ENCODE measurements at places on chromosomes 7 and 10. TPM values are rescaled to one million over a fixed set of nuclear protein-coding genes. Genes with fewer than 3 reads are reported as not detected.

GRCh38 chr10:45471531-45472310 is 97.7 kb downstream of the ALOX5 start:
- no peak for DNase-seq

DNA sequence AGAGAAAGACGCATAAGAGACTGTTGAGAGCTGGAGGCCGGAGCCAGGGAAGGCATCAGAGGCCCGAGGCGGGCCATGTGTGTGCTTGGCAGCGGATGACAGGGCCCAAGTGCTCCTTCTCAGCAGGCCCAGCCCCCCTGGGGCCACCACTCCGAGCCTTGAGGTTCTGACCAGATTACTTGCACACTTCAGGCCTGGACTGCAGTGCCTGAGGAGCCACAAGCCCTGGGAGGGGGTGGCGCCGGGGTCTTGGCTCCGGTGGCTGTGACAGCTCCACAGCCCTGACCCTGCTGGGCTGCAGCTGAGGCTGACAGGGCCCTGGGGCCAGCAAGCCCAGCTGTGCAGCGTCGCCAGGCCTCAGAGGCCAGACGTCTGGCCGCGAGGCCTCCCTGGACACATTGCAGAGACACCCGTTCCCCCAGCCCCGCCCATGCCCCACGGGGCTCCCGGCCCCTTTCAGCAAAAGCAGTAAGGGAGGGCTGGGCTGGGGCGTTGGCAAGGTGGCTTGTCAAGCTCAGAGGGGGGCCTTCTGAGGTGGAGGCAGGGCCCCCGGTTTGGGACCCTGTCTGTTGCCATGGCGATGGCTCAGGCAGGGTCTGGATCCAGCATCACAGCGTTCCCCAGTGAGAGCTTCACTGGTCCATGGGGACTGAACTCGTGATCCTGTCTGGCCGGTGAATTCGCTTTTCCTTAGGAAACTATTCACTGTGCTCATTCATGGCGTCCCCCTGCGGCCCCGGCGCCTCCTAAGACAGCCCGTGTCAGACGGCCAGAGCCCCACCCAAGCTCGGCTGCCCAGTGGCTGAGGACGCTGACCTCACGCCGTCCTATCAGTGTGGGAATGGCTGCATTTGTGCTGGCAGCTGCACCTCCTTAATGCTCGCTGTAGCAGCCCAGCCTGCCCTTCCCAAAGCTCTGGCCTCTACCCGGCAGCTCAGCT is 5.7 kb downstream of the ELN start:
- no peak for DNase-seq

DNA sequence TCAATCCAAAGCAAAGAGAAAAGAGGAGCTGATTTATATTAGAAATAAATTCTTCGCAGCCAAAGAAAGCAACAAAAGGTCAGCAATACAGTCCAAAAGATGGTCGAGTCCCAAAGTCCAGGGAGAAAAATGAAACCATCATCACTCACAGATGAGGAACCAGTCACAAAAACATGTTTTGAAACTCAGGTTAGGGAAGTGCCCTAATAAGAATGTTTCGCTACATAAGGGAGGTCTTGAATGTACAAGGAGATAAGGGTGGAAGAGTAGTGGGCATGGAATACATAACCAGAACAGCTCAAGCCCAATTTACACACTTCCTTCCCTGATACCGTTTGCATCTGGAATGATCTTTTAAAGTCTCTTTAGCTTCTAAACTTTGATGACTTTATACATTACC is 53.6 kb downstream of the VPS41 start:
- DNase-seq: no peak

- peak; percentile 55 for DNase-seq
These were observed 19.5 kb upstream of the ITPRID1 start for GRCh38 chr7:31494421-31494820.

Gene MYL7
- total RNA-seq: not detected

Gene ZNF365
- total RNA-seq: 6.0 TPM

Gene KIAA1217
- total RNA-seq: 17.5 TPM
